Left renal cortex interstitium (tissue), 4 donors: ENCODE measurements at places on chromosomes 5 and 9. TPM values are rescaled to one million over a fixed set of nuclear protein-coding genes. Genes with fewer than 3 reads are reported as not detected.

GRCh38 chr9:100911273-100911672 lies 117.3 kb upstream of the PLPPR1 start:
- no peak for DNase-seq

Gene LAMC3
- 28.5 TPM for polyA plus RNA-seq

Gene PRDM9
- 0.03 TPM for polyA plus RNA-seq

GRCh38 chr9:125133403-125134329 lies 9.7 kb downstream of the SCAI start:
- DNase-seq = no peak

GRCh38 chr9:128298535-128299482 lies 22.7 kb downstream of the SWI5 start:
- no peak for DNase-seq

- DNase-seq = no peak
These were observed 9.6 kb upstream of the SSBP2 start for GRCh38 chr5:81760521-81760920.
